ENCODE measurements at places on chromosomes 13 and 19.
A peak's percentile ranks its signal among the peaks of the same experiment; 100 is the strongest.

DNA sequence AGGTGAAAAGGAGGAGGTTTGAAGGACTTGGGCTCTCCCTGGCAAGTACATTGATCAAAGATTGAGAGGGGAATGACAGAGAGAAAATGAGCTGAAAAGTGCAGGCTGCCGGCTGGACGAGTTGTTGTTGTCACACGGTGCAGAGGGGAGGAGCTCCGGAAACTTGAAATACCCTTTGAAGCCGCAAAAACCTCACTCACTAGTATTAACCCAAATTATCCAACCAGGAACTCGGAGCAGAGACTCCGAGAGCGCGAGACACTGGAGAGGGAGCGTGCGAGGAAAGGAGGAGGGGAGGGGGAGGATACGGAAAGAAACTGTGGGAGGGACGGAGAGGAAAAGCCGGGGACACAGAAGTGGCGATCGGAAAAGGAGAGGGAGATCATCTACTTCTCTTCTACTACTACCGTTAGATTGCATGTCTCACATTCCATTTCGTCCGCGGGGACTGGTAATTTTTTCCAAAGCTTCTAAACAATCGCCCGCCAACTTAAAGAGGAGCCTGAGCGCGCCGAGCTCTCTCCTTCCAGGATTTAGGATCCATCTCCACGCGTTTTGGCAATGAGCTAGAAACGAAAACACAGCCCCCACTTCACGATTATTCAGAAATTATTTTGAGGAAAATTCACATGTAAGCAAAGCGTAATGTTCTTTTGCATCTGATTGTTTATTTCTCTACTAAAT is at the start of gene DACH1:
DACH1 (minus strand) TSS at position 74 of the 684 bp plus-strand sequence.
- DNase-seq = peak; percentile 71

GRCh38 chr19:38252941-38253691 is 3.1 kb downstream of the PPP1R14A start:
- no peak for DNase-seq

GRCh38 chr19:35986664-35987570 is 8.1 kb upstream of the SDHAF1 start:
- no peak for DNase-seq

GRCh38 chr13:22053053-22053452 is 382.2 kb downstream of the FGF9 start:
- DNase-seq = no peak

DNA sequence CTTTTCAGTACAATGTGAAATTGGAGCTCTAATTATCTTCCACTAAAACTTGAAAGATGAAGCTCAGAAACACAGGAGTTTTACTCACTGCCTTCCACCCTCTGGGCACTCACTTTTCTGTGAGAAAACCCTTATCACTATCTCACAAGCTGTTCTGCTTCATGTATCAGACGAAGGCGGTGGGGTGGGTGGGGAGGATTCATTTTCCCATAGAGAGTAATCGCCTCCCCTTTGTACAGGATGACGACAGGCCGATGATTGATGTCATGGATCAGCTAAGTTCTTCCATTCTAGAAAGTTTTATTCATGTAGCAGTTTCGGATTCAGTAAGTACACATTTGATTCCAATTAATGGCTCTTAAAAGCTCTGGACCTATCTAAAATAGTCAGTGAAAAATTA is 139.9 kb downstream of the ZAR1L start:
- DNase-seq = no peak

GRCh38 chr19:23203841-23204344 is 46.3 kb downstream of the ZNF724 start:
- no peak for DNase-seq

DNA sequence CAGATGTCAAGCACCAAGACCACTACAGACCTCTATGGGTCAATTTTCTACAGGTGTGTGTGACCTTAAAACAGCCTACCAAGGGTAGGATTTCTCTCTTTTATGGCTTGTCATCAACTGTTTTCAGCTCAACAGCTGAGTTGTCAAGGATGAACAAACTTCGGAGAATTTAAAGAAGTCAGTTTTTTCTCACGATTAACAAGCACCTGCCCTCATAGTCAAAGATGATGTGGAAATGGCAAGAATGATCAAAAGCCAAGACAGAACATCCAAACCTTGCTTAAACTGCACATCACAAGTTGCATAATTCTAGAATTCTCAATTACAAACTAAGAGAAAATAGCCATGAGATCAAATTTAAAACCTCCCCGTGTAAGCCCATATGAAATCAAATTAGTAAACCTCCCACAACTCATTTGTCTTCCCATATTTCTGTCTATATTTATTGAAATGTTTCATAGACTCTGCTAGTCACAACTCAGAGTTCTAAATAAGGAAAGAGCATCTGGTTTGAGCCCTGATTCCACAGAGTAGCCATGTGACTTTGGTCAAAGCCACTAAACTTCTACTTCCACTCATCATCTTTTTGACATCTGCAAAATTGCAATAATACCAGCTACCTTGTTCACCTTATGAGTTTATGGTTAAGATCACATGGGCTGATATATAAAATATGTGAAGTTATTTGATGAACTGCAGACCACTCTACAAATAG is 521.5 kb upstream of the HTR2A start:
- no peak for DNase-seq

- DNase-seq = no peak
Measured at GRCh38 chr13:59702269-59702668, 461.5 kb downstream of the DIAPH3 start.

DNA sequence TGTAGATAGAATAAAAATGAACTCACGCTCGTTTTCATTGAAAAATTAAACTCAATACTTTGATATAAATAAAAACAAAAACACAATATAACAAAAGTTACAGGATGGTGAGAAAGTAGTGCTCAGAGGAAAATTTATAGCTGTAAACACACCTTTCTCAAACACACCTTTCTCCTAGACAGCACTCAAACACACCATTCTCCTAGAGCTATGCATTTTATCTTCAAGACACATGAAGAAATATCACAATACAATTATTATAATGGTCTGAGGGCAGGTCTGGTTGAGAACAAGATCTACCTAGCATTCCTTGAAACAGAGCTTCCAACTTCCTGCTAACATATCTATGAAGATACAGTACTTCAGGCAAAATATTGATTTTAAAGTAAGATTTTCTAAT is 183.4 kb upstream of the NBEA start:
- DNase-seq = no peak

DNA sequence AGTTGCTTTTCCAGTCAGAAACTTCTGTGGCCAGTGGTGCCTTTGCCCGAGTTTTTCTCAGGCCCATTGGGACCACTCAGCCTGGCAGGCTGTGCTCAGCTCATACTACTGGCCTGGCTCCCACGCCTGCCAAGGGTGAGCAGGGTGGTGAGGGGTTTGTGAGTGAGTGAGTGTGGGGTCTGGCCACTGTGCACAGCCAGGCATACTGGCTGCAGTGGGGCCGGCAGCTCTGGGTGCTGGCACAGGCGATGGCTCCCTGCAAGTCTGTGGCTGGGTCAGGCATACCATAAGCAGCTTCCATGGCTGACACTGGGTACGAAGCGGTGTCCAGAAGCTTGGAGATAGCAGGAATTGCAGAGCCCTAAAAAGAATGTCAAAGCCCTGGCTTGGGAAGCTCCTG is 161.0 kb downstream of the SLITRK6 start:
- no peak for DNase-seq

GRCh38 chr19:45499196-45500180 is 1.2 kb downstream of the PPM1N start:
- no peak for DNase-seq

DNA sequence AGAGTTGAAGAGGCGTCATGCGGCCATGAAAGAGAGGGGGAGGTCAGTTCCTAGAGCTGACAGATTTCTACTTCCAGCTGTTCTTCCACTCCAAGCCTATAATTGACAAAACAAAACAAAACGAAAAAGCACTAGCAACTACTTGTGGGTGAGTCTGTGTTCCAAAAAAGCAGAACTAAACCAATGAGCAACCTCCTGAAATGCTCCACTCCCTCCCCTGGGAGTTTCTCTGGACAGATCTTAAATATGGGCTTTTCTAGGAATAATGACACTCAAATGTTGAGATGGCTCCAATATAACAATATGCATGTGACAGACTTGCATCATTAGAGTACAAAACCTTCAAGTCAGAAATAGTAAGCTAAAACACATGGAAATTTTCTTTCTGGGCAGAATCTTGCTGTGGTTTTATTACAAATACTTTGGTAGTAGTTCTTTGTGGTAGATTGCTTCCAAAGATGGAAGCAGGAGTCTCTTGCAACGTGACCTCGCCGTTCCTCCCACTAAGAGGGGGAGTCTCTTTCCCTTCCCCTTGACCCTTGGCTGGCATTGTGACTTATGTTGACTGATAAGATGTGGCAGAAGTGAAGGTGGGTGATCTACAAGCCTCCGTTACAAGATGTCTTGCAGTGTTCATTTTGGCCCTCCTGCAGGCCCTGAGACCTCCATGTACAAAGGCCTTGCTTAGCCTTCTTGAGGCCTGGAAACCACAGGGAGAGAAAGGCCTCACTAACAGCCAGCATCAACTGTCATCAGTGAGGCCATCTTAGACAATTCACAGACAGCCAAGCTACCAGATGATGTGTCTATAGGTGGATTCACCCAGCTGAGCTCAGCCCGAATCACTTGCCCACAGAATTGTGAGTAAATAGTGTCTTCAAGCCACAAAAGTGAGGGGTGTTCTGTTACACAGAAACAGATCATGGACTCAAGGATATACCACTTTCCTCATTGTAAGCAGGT is 173.1 kb upstream of the RFC3 start:
- no peak for DNase-seq

- DNase-seq = peak; percentile 18
Measured at GRCh38 chr13:52968074-52968700, 60.4 kb upstream of the OLFM4 start.

DNA sequence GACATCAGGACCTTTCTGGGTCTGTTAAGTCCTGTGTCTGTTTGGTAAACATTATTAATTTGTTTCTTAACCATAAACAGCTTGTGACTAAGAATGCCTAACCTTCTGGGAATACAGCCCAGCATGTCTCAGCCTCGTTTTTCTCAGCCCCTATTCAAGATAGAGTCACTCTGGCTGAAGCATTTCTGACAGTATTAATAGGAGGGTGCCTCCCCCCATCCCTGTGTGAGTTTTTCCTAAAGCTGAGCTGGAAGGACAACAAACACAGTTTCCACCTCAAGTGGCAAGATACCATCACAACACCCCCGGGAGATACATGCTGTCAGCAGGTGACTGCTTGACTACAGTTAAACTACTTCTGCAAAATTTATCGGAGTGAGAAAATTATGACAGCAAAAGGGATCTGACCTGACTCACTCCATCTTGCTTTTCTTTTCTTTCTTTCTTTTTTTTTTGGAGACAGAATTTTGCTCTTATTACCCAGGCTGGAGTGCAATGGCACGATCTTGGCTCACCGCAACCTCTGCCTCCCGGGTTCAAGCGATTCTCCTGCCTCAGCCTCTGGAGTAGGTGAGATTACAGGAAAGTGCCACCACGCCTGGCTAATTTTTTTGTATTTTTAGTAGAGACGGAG is 59.3 kb upstream of the ABCC4 start:
- DNase-seq = peak; percentile 18

- DNase-seq = no peak
Measured at GRCh38 chr19:52527956-52528351, 486 bp downstream of the ZNF808 start.

DNA sequence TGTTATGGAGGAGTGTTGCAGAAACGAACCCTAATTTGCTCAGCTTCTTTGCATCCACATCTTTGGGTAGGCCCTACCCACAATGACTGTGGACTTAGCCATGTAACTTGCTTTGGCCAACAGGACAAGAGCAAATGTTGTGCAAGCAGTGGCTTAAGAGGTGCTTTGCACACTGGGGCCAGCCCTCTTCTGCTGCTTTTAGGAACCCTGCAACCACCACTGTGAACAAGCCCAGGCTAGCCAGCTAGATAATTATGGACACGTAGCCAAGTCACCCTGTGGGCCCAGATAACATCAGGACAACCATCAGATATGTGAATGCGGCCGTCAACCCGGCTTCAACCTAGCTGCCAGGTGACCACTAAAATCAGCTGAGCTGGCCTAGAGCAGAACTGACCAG is 17.1 kb downstream of the C19orf47 start:
- DNase-seq = no peak

DNA sequence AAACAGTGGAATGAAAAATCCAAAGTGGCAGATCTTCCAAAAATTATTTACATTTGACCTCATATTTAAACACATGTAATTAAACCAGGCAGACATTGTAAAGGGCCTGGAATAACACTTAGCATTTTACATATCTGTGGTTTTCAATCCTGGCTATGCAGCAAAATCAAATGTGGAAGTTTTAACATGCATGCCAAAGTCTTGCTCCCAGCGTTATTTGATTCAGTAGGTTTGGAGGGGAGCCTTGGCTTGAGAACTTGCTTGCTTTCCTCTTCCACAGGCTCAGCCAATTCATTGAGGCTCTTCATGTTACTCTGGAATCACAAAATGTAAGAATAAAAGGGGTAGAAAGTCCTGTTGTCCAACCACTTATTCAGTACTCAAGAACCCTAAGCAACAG is 42.5 kb upstream of the INTS6 start:
- no peak for DNase-seq

GRCh38 chr19:39299832-39300231 is 3.6 kb downstream of the IFNL1 start:
- DNase-seq = no peak

- DNase-seq = no peak
Measured at GRCh38 chr13:26112843-26113242, 61.0 kb upstream of the SHISA2 start.

- peak; percentile 84 for DNase-seq
Measured at GRCh38 chr19:40006273-40006691, 9.4 kb downstream of the ZNF546 start.

DNA sequence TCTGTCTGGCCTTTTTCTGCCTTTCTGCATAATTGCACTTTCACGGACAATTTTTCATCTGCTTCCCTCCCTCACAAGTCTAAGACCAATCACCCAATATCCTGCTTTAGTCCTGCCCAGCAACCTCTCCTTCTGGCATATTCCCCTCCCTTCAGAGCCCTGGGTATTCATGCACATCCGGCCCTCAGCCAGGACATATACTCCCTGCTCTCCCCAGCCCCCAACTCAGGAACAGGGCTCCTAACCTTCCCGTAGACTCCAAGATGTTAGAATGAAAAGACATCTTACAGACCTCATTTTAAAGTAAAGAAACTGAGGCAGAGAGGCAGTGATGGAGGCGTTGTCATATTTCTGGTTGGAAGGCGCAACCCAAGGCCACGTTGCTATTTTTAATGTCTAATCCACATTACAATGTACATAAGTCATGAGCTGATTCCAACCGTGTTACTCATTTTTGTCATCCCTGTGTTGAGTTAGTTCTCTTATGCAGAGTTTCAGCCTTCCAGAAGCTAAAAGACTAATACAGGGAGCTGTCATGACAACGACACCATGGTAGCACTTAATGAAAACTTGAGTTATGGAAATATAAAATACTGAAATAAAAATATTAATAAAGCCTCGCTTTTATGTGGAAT is 209.2 kb downstream of the TSHZ3 start:
- DNase-seq = peak; percentile 93

All from astrocyte (in vitro differentiated cells and primary cell).